ENCODE measurements at places on chromosomes 1 and 21. TPM values are rescaled to one million over a fixed set of nuclear protein-coding genes. Genes with fewer than 3 reads are reported as not detected.

Gene ITLN2
- not detected for total RNA-seq

Gene LIN28A
- total RNA-seq = not detected

Gene B3GALT6
- total RNA-seq = 13.3 TPM

- no peak for DNase-seq
Observed at GRCh38 chr1:75980972-75981897, 49.0 kb upstream of the ASB17 start.

DNA sequence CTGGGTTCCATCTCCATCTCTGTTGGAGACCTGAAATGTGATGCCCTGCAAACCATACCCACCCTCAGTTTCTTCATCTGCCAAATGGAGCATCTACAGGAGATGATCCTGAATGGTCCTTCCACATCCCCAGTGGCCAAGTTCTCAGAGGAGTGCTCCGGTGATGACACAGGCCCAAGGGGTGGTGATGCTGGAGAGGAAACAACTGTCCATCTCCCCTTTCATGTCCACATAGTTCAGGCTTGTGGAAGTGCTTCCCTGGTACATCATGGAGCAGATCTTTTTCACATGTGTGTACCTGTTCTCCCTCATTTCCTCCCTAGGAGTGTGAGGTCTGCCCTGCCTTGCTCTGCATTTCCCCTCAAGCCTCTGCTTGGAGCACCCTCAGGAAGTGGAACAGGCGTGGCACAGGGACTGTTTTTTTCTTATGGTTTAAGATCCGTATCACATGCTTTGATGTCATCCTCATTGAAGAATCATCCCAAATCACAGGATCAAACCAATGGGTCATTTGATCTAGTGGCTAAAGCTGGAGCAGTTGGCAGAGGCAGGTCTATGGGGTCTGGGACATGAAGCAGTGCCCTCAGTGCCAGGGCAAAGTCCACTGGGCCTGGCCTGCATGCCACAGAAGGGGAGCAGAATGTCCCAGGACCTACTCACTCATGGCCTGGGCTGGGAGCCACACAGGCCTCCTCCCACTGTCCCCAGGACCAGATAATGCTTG, 8.2 kb upstream of the TRIM63 start:
- DNase-seq = no peak

GRCh38 chr21:46157396-46157986, 2.1 kb upstream of the FTCD start:
- DNase-seq = peak; percentile 8

GRCh38 chr1:199778324-199778955, 249.1 kb upstream of the NR5A2 start:
- DNase-seq = no peak

DNA sequence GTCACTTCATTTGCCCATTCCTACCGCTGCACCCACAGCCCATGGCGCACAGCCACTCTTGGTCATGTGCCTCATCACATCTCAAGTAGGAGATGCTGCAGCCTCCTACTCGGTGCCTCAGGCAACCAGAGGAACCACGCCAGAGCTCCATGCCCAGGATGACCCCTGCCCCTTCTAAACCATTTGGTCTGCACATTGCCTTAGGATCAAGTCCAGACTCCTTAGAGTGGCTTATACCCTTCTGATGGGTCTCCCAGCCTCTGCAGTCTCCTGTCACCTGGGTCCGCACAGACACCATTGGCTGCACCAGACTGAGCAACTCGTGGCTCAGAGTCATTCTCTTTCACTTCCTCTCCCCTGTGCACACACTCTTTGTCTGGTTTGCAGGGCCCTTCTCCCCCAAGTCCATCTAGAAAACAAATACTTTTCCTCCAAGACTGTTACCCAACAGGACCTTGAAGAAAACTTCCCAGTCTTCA, 2.2 kb upstream of the ADORA3 start:
- DNase-seq = no peak

All from activated CD4-positive, alpha-beta memory T cell treated with anti-CD3 and anti-CD28 coated beads, Interleukin-2, amount 10 ng/mL, durations not matched to agents 7 days and 5 days (primary cell).